ENCODE measurements at places on chromosomes 2 and 18. TPM values are rescaled to one million over a fixed set of nuclear protein-coding genes. Genes with fewer than 3 reads are reported as not detected.

GRCh38 chr2:208192611-208193236 is 2.9 kb upstream of the C2orf80 start:
- DNase-seq: no peak

GRCh38 chr18:76323891-76324290 is 171.2 kb downstream of the ZNF516 start:
- DNase-seq: no peak

GRCh38 chr2:176187899-176188773 is at the start of gene HOXD1:
Gene HOXD1 (plus strand): TSS chr2:176188668. CDS start chr2:176188802, 134 bp downstream.
- no peak for DNase-seq

GRCh38 chr18:26461405-26461804 is 86.9 kb downstream of the KCTD1 start:
- no peak for DNase-seq

- no peak for DNase-seq
Observed at GRCh38 chr18:55932675-55933074, 344.7 kb upstream of the TCF4 start.

DNA sequence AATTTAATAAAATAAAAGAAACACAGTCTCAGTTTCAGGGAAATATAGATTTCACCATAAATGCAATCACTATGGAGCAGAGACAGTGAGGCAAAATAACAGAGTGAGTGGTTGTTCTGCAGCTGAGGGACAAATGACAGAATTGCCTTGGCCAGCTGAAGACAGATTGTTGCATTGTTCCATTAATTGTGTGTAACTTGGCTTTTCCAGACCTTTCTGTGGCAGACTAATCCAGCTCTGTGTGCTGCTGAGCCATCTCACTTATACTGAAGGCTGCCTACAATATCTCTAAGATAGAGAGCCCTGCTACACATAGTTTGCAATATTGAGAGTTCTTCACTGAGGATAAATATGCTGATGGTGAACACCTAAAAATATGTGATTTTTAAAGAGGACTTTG is 11.5 kb downstream of the LRRTM1 start:
- DNase-seq: no peak

DNA sequence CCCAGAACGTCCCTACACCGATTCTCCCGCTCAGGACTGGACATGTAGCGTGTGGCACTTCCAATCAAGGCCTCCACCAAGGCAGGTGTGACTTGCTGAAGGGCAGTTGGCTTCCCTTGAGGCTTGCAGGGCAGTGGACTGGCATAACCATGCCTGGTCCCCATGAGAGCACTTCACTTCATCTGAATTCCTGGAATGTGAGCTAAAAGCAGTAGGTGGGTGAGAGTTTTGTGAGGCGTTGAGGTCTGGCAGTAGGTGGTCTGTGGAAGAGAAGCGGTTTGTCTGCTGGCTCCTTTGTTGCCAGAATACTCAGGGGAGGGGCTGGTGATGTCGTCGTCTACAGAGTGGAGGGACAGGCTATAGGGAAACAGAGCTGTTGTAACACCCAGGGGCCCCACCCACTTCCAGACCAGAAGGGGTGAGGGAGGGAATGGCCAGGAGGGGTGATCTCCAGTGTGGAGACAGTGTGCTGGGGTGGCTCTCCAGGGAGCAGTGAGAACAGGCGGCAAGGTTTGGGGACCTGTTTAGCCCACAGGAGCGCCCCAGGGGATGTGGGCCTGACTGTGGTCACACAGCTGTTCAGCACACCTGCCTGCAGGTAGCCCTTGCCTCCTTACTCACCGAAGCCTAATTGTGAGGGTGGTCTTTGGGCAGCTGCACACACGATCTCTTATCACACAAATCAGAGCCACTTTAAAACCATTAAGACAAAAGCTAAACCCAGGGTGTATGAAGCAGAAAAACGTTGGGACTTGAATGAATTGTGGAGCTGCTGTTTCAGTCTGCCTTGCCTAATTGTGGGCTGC is 21.5 kb upstream of the ALKAL2 start:
- DNase-seq: no peak

DNA sequence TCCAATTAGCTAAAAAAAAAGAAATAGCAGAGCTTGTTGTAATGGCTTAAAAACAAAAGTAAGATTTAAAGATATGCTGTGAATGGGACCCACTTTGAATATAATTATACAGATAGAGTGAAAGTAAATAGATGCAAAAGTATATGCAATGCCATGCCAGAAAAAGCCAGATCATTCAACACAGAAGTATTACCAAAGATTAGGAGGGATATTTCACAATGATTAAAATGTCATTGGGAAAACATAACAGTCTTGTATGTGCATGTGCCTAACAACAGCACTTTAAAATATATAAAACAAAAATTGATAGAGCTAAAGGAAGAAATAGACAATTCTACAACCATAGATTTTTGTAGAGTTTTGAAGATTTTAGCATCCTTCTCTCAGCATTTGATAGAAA is 19.9 kb upstream of the SIGLEC15 start:
- DNase-seq: no peak

DNA sequence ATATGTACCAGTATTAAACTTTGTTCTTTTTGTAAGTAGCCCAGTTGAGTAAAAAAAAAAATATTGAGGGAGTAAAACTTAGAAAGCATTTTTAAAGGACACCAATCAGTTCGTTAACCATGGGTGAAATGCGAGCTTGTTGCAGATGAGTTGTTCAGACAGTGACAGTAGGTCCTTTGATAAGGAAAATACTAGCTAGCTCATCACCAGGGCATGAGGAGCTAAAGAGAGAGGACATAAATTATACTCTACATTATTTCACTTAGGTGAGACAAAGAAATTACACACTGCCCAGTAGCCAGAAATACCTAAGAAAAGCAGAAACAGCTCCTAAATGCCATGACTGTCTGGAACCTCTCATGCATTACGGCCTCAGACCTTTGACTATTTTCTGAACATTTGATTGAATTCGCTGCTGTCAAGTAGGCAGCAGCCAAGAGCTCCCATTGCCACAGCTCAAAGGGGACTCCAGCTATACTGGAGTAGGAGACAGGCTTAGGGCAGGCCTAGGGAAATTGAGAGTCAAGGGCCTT is 2.6 kb upstream of the HNRNPLL start:
- DNase-seq: no peak

GRCh38 chr2:25505622-25506021 is 163.9 kb upstream of the DNMT3A start:
- DNase-seq: no peak

DNA sequence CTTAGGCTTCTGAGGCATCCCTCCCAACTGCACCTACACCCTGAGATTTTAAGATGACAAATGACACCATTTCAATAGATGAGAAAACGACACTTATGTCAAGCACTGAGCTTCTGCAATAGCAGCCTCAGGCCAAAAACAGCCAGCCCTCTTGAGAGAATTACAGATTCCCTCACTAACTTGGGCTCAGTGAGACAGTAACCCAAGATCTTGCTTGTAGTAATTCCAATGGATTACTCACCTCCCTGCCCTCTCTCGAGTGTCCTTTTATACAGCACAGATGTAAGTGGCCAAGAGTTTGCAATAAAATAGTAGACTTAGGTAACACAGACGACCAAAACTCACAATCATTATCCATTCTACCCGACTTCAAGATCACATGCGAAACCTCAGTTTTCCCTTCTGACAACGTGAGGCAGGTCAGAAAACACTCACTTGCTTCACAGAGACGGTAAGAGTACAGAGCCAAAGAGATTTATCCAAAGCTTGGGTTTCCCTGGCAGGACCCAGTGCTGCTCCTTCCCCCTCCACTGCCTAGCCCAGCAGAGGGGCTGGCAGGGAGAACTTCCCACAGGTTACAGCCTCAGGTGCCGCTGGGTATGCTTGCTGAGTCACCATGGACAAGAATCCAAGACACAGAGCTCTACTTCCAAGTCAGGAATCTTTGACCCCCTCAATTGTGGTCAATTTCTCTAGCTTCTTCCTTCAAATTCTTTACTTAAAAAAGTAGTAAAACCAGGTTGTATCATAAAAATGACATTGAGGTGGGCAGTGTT is 181.4 kb downstream of the MYO5B start:
- no peak for DNase-seq

- DNase-seq: no peak
Observed at GRCh38 chr2:140658760-140659692, 1471.8 kb downstream of the LRP1B start.

GRCh38 chr18:63422864-63423304 is 608 bp upstream of the VPS4B start:
- DNase-seq: no peak

DNA sequence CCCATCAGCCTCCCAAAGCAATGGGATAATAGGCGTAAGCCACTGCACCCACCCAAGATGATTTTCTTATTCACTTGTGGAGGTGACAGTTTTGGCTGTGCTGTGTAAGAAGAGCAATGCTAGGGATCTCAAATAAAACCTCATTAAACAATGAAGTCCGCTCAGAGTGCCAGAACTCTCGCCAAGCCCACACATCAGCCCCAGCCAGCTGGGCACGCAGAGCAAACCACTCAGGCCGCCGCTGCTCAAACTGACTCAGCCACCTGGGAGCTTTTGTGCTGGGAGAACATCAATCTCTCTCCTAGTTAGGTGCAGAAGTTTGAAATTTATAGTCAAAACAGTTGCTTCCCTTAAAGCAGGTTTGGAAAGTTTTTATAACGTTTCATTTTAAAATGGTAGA is 47.6 kb downstream of the RNF152 start:
- DNase-seq: no peak

DNA sequence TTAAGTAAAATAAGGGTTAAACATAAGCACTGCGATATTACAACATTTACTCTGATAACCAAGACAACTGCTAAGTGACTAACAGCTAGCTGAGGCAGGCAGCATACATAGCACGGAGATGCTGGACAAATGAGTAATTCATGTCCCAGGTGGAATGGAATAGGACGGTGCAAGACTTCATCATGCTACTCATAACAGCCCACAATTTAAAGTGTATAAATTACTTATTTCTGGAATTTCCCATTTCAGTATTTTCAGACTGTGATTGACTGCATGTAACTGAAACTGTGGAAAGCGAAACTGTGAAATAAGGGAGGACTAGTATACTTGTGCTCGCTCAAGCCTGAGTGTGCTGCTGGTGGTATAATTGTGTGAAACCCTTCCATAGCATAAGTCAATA is 12.9 kb downstream of the IER3IP1 start:
- DNase-seq: no peak

- DNase-seq: no peak
Observed at GRCh38 chr18:66900837-66901236, 296.9 kb upstream of the CDH19 start.

- DNase-seq: no peak
Observed at GRCh38 chr2:30486655-30487054, 39.6 kb downstream of the LCLAT1 start.

DNA sequence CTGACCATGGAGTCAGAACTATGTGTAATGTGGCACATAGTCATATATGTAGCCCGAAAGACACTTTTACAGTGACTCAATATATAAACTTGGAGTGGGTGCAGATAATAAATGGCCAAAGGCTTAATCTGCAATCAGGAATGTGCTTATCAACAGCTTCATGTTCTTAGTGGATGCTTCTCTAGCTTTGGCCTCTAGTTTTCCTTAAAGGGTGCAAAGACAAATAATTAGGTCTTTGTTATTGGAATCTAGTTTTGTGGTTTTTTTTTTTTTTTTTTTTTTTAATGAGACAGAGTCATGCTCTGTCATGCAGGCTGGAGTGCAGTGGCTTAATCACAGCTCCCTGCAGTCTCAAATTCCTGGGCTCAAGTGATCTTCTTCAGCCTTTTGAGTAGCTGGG is 625.6 kb downstream of the EPHA4 start:
- DNase-seq: no peak

DNA sequence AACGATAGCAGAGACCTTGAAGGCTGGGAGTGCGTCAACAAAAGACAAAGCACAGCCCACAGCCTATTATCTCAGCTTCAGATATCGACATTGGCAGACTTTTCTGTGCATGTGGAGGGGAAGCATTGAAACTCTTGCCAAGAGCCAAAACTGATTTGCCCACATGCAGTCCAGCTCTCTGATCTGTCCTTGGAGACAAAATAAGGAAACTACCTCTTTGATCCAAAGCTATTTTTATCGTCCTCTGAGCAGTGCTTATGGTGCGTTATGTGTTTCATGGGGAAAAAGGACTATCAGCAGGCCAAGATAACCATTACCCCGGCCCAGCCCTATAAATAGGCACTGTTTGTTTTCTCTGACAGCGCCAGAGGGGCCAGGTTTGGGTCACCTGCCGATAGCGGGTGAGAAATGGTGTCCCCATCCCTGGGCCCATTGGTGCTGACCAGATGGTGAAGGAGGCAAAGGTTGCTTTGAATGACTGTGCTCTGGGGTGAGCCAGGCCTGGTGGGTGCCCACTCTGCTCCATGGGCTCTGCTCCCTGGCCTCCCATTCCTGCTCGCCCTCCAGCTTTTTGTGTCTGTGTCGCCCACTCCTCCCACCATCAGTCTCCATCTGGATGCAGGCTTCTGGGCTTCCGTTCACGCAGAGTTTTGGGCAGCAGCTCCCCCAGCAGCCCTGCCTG is 176.1 kb upstream of the HS6ST1 start:
- DNase-seq: no peak

DNA sequence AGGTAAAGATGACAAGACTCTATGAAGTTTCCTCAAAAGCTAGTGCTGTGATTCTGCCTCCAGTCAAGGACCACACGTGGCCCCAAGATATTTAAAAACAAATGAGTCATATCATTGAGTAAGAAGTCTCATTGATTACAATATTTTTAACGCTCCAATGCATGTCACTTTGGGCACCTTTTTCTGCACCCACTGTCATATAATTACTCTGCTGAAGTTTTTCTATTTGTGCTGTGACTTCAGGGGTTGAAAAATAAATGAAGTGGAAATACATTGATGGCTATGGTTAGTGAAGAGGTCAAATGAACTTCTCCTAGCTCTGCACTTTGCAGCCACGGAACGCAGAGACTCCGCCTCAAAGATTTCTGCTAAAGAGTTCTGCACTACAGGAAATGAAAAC is 344.3 kb upstream of the KYNU start:
- no peak for DNase-seq

DNA sequence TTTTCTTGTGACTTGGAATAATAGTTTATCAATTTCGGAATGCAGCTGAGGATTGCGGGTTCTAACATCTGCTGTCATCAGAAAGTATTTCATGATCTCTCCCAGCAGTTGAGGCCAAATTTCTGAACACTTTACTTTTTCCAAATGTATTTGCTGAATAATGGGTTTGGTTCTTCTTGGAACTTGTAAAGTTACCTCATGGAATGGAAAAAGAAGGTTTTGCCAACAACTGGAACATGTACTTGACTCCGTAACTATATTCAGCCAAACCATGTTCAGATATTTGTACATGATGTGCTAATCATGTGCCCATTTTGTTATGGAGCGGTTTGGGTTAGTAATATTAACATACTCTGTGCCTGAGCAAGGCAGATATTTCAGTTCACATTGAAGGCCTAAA is 119.6 kb downstream of the LCLAT1 start:
- DNase-seq: no peak

GRCh38 chr2:65026704-65027464 is 29.3 kb upstream of the CEP68 start:
- DNase-seq: no peak

GRCh38 chr2:19801367-19802080 is 100.3 kb downstream of the TTC32 start:
- DNase-seq: peak; percentile 16

Gene TRIM43
- not detected for polyA plus RNA-seq

Gene SALL3
- 8.7 TPM for polyA plus RNA-seq

Gene GCKR
- polyA plus RNA-seq: not detected
